ENCODE measurements at places on chromosomes 4 and X.

DNA sequence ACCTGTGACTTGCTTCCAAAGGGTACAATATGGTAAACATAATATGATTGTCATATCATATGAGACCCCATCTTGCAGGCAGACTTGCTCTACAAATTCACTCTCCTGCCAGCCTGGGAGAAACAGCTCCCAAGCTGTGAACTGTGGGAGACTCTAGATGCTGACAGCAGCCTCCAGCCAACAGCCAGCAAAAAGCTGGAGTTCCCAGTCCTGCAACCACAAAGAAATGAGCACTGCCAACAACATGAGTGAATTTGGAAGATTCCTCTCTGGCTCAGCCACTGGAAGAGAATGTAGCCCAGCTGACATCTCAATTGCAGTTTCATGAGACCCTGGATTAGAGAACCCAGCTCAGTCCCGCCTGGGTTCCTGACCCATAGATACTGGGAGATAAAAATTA is 145.4 kb downstream of the QDPR start:
- DNase-seq, result no peak

- DNase-seq, result no peak
Observed at GRCh38 chr4:84597450-84597849, 14.5 kb downstream of the CDS1 start.

GRCh38 chr4:40837094-40837870 is 87.5 kb downstream of the NSUN7 start:
- no peak for DNase-seq

GRCh38 chr4:169927280-169927679 is 98.9 kb downstream of the MFAP3L start:
- no peak for DNase-seq

- no peak for DNase-seq
Observed at GRCh38 chr4:151687021-151687640, 73.7 kb downstream of the GATB start.

GRCh38 chr4:111323916-111324315 is 701.0 kb upstream of the PITX2 start:
- DNase-seq, result no peak

GRCh38 chr4:112860830-112861690 is 188.4 kb upstream of the ANK2 start:
- DNase-seq, result no peak

DNA sequence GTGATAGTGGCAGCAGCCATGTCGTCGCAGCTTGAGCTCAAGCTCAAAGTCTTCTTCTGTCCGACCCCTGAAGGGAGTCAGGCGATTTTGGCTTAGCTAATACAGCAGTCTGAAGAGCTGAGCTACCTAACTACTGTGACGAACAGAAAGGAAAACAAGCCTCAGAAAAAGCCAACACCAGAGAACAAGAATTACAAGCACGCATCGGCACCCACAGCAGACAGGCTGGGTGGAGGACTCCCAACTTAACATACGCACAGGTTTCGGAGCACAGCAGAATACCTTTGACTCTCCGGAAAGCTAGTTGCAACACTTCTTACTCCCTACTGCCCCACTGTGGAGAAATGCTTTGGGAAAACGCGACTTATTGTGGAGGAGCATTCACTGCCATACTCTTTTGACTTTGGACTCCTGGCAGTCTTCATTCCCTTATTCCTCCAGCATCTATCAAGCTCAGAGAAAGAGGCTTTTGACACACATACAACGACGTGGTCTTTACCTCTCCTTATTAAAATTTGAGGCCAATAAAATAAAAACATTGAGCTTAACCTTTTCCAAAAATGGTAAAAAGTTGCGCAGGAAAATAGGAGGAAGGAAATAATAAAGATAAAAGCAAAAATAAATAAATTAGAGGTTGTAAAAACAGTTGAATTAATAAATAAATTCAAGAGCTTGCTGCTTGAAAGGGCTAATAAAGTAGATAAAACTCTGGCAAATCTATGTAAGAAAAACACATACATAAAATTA is 41.3 kb upstream of the GPC3 start:
- DNase-seq, result no peak

DNA sequence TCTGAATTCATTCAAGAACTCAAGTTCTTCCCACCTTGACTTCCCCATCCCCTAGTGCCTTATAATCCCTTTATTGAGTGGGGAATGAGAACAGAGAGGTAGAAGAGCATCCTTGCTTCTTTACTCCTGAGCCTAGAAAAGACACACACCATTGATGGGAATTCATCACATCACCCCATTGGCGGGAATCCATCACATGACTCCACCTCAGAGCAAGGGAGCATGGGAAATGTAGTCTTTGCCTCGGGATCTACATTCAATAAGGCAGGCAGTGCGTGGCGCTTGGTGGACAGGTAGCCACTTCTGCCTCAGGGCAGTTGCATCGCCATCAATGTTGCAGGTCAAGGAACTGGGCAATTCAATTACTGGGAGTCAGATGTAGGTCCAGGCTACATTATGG is 50.7 kb downstream of the MXRA5 start:
- no peak for DNase-seq

GRCh38 chrX:47458528-47458927 is 24.5 kb downstream of the ZNF41 start:
- DNase-seq, result no peak

DNA sequence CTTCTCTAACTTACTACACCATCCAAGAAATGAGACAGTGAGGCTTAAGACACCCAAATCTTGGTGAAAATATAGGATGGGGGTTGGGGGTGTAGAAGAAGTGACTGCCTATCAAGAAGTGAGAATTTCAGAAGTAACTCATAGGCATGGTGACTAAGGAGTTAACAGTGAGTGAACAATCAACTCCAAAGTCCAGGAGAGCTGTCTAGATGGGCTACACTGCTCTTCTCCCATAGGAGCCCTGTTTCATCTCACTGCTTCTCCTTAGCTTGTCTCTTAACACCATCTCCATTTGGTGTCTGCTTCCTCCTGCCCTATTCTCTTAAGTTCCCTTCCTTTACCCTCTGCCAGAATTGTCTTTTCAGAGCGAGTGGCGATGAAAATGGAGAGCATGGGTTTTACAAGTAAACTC is 22.7 kb downstream of the FABP2 start:
- DNase-seq, result no peak

DNA sequence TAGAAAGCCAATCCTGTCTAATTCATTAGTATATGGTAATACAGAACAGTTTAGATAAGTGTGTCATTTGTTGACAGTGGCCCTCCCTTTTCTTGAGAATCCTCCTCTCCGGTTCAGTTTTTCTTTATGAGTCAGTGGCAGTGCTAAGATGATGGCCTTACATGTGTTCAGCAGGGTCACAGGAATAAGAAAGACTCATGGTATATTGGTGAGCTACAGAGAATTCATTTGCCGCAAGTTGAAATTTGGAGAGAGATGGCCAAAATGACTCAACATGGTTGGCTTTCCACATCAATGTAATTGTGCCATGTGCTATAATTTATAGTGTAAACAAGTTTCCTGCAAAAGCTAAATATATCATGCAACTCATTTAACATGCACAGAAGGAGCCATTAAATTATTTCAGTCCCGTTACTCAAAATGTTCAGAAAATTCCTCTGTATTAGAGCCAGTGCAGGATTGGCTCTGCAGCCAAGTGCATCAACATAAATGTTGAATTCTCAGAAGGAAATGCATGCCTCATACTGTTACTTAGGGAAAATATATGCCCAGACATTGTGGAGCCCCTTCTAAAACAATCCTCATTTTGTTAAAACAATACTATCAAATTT is 374.3 kb downstream of the AFF2 start:
- DNase-seq, result no peak

GRCh38 chr4:183321079-183321478 is 1.0 kb upstream of the CLDN22 start:
- DNase-seq, result no peak

DNA sequence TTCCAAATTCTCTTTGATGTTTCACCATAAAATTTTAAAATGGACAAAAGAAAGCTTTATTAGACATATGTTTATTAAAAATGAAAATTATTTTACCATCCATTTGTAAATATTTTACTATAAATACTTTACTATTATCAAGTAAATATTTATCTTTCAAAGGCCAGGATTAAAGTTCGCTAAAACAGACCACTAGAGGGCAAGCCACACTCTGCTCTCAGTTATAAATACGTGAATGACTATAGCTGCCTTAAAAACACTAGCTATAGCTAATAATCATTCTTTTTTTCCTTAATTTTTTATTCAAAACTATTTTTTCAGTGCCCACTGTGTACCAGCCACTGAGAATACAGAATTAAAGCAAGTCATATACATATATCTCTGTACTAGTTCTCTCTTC is 38.6 kb downstream of the UNC5C start:
- DNase-seq, result no peak

- DNase-seq, result no peak
Observed at GRCh38 chr4:62797221-62797620, 1597.1 kb downstream of the ADGRL3 start.

- DNase-seq, result no peak
Observed at GRCh38 chrX:40171513-40172400, 74.0 kb upstream of the BCOR start.

- no peak for DNase-seq
Observed at GRCh38 chr4:74166135-74166534, 8.2 kb downstream of the MTHFD2L start.

DNA sequence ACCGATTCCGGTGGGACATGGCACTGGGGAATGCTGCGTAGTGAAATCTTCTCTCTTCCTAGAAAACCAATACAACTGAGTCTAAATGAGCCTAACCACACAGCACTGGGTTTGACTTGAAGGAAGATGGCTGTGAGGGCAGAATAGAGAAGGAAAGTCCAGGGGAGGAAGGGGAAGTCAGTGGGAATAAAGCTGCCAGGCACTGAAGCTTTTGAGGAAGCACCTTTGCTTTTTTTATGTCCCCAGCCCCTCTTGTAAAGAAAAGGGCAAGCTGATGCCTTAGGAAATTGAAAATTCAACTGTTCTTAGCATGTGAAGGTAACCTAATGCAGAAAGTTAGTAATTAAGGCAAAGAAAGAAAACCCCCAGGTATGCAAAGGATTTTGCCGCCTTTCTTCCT is 20.6 kb downstream of the MED28 start:
- DNase-seq, result no peak

GRCh38 chr4:153603258-153603657 is 80.8 kb upstream of the TLR2 start:
- no peak for DNase-seq

GRCh38 chr4:65698631-65699030 is 28.3 kb upstream of the EPHA5 start:
- DNase-seq, result no peak

DNA sequence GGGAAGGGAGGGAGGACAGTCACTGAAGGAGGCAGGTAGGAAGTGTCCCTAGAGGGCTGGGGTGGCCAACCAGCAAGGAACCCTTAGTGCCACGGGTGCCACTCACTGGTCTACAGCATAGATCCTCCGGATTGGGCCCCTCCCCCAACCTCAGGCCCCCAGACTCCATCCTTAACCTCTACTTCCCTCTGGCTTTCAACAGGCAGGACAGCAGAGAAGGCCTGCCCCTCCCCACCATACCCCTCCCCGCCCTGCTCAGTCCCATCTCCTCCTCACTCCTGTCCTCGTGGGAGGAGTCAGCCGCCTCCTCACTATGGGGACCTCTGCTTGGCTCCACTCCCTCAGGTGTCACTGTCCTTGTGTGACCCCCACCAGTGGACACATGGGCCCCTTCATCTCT is 77.7 kb upstream of the PSAPL1 start:
- DNase-seq, result no peak

- DNase-seq, result no peak
Observed at GRCh38 chrX:71828086-71828485, 64.9 kb downstream of the CXorf49B start.

DNA sequence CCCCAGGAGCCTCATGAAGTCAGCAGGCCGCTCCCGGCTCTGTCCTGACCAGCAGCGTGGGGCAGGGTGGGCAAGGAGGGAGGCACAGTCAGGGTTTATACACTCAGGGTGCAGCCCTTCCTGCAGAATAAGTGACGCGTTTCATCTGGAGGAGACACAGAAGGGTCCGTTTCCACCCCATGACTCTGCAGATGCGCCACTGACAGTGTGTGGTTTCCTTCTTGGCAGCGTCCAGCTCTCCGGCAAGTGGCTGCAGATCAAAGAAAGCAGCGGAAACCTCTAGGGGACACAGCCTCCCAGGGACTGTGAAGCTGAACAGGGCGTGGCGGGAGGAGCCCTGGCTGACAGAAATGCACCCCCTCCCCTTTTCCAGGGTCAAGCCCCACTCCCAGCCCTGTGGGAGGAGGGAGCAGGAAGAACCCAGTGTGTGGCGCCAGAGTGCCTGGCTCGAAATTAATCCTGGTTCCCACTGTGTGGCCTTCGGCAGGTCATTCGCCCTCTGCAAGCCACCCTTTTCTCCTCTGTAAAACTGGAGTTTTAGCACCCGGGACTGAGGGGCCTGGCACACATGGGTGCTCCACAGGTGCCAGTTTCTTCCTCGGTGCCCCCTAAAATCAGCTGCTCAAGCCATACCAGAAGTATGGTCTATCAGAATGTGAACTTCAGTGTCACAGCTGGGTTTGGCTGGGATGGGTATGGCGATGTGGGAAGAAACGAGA is 17.3 kb upstream of the TBC1D14 start:
- DNase-seq, result no peak

DNA sequence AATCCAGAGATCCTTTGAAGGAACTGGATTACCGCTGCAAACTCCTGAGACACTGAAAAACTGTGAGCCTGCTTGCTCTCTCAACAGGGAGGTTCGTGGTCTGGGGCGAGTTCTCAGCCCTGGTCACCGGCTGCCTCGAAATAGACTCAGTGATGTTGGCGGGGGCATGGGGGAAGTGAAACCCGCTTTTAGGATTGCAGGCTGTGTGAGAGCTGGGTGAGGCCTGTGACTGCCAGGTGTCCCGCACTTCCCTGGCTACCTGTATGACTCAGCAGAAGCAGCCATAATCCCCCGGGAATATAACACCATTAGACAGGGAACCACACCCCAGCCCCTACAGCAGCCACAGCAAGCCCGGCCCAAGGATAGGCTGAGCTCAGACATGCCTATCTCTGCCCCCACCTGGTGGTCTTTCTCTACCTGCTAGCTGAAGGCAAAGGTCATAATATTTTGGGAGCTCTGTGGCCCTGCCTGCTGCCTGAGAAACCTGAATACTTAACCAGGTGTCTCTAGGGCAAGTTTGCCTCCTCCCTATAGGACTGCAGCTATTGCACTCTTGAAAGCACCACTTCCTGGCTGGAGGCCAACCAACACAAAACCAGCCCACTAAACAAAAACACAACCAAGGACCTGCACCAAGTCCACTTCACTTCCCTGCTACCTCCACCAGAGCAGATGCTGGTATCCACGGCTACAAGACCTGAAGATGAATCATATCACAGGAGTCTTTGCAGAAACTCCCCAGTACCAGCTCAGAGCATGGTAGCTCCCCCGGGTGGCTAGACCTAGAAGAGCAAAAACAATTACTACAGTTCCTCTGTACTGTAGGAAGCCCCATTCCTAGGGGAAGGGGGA is 202.0 kb downstream of the RRAGB start:
- no peak for DNase-seq

DNA sequence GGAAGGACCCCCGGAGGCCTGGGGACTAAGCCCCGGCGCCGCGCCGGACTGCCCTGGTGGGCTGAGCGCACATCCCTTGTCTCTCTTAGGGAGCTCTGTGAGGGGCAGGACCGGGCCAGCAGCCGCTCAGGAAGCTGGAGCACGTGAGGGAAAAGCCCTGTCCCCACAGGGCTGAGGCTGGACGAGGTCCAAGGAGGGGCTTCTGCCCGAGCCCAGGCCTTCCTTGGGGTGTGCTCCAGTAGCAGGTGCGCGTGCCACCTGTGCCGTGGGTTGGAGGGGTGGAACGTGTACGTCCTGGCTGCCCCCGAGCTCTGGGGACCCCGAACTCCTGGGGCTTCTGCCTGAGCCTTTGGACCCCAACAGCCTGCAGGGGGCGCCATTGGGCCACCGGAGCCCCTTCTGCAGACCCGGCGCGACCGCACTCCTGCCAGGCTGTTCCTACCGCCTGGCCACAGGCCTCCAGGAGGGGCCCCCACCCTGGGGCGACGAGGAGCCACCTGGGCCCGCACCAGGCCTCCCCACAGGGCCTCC is 27.2 kb downstream of the TACC3 start:
- DNase-seq, result peak; percentile 43

Data from activated CD8-positive, alpha-beta memory T cell treated with anti-CD3 and anti-CD28 coated beads for 4 hours (primary cell).